ENCODE measurements at places on chromosomes 2 and 18.

GRCh38 chr18:35407871-35408481 lies 30.8 kb upstream of the ZNF396 start:
- DNase-seq, result peak; percentile 84

GRCh38 chr2:100984892-100985307 lies 17.2 kb upstream of the RPL31 start:
- peak; percentile 65 for DNase-seq

DNA sequence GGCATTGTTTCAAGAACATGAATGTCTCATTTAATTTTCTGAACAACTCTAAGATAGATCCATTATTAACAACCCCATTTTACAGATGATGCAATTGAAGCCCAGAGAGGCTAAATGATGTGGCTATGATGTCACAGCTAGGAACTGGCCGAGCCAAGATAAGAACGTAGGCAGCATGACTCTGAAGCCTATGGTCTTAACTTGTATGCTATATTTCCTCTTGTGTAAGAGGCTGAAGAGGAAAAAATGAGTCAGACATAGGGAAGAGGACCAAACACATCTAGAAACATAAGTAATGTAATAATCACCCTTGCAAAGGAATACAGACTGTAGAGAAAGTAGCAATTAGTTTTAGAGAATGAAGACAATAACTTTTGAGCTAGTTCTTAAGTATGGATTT lies 416.8 kb downstream of the FIGN start:
- peak; percentile 24 for DNase-seq

- peak; percentile 77 for DNase-seq
Measured at GRCh38 chr18:9614401-9615279, at the start of gene PPP4R1. Gene PPP4R1, minus strand, starts transcription at chr18:9614559. Its CDS starts 75 bp downstream, at chr18:9614484.

GRCh38 chr2:15049096-15049993 lies 416.8 kb downstream of the LRATD1 start:
- no peak for DNase-seq

- DNase-seq, result no peak
Measured at GRCh38 chr2:207984765-207985480, 40.4 kb downstream of the PLEKHM3 start.

DNA sequence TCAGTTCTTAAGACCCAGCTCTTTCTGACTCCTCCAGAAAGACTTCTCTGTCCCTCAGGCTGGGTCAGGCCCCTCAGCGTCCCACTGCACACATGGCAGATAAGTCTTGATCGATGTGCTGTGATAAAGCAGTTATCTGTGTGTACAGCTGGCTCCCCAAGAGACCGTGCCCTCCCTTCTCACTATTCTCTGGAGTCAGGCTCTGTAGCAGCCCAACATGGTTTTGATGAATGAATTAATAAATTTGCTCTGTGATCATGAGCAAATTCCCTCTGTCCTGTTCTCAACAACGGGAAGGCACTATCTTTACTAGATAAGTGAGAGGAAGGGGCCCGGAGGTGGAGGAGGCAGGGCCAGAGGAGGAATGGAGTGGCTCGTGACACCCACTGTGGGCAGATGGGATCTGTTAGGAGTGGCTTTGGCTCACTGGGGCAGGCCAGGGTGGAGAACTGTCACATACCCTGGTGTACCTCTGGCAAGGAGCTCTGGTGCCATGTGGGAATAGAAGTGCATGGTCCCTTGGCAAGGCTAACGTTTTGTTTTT lies 48.3 kb downstream of the ZFP36L2 start:
- no peak for DNase-seq

DNA sequence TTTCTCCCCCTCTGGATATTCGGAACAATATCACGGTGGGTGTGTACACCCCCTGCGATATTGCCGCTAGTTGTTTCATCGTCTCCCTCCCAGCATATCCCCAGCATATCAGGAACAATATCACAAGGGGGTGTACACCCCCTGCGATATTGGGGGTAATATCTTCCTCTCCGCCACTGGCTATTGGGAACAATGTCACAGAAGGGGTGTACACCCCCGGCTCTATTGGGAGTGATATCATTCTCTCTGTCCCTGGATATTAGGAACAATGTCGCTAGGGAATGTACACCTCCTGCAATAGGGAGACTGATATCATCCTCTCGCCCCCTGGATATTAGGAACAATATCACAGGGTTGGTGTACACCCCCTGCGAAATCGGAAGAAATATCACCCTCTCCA lies 1932.0 kb downstream of the SUCLG1 start:
- DNase-seq, result no peak

DNA sequence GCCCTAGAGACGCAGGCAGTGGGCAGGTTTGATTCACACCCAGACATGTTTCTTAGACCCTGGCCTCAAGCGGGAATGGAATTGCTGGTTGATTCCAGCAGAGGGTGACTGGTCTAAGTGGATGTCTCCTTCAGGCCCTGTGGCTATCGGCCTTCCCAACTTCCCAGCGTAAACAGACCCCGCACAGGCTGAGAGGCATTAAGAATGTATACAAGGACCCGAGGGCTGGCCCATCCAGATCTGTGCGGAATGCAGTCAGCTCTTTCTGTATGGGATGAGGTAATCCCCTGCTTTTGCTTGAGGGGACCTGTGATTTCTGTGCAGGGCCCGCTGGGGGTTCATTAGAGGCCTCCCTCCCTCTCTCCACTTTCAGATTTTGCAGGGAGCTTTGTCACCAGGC lies 6.5 kb downstream of the ACKR3 start:
- no peak for DNase-seq

GRCh38 chr2:124286089-124286783 lies 261.1 kb downstream of the CNTNAP5 start:
- DNase-seq, result peak; percentile 65

Data from fibroblast of skin of back (primary cell).